ENCODE measurements at places on chromosomes 7 and 10.
A peak's percentile ranks its signal among the peaks of the same experiment; 100 is the strongest.

- no peak for DNase-seq
Observed at GRCh38 chr10:91206837-91207474, 13.5 kb upstream of the PCGF5 start.

GRCh38 chr10:124649214-124649613 lies 95.0 kb downstream of the FAM53B start:
- no peak for DNase-seq

DNA sequence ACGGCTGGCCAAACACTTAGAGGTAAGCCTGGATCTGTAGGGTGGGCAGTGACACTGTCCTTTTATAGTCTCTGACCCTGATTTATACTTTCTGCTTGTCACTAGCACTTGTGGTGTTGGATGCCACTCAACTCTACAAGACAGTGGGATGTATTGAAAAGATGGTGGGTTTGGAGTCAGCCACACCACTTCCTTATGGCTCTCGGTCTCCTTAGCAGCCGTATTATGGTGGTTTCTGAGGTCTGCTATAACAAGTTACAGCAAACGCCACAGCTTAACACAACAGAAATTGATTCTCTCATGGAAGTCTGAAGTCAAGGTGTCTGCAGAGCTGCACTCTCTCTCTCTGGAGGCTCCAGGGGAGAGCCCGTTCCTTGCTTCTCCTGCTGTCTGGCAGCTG lies 14.7 kb downstream of the ITIH2 start:
- no peak for DNase-seq

DNA sequence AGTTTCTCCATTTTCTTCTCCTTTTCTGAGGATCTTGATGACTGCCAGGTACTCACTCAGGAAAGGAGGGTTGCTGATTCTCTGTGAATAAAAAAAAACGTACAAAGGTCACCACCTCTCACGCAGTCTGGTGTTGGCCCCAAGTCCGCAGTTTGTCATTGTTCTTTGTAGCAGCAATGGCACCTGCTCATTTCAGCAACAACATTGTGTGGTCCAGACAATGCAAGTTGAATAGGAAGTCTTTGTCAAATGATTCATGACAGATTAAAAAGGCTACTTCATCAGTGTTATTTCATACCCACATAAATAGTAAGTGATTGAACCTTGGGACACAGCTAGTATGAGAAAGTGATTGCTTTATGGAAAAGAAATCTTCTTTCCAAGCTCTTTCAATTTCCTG lies 653.5 kb upstream of the MGMT start:
- no peak for DNase-seq

DNA sequence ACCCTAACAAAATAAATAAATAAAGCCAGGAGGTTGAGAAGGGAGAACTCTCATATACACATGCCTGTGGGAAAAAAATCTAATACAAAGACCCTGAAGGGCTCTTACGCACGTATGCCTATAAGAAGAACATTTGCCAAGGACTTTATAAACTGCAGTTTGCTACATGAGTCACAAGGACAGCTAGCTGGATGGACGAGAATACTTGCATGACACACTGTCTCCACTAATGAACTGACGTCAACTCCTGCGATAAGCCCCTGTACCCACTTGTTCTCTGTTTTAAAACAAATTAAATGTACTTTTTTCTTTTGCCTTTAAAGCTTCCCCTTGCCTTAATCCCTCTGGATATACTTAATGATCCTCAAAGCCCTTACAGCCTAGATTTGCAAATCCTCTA lies 374.6 kb upstream of the GHITM start:
- DNase-seq, result peak; percentile 58

- no peak for DNase-seq
Observed at GRCh38 chr7:83614112-83614511, 34.8 kb downstream of the SEMA3E start.

GRCh38 chr10:35409094-35409582 lies 72.8 kb downstream of the CCNY start:
- DNase-seq, result no peak

- no peak for DNase-seq
Observed at GRCh38 chr10:100656454-100656853, 88.9 kb upstream of the PAX2 start.

- no peak for DNase-seq
Observed at GRCh38 chr10:78175444-78176015, 141.9 kb downstream of the RPS24 start.

DNA sequence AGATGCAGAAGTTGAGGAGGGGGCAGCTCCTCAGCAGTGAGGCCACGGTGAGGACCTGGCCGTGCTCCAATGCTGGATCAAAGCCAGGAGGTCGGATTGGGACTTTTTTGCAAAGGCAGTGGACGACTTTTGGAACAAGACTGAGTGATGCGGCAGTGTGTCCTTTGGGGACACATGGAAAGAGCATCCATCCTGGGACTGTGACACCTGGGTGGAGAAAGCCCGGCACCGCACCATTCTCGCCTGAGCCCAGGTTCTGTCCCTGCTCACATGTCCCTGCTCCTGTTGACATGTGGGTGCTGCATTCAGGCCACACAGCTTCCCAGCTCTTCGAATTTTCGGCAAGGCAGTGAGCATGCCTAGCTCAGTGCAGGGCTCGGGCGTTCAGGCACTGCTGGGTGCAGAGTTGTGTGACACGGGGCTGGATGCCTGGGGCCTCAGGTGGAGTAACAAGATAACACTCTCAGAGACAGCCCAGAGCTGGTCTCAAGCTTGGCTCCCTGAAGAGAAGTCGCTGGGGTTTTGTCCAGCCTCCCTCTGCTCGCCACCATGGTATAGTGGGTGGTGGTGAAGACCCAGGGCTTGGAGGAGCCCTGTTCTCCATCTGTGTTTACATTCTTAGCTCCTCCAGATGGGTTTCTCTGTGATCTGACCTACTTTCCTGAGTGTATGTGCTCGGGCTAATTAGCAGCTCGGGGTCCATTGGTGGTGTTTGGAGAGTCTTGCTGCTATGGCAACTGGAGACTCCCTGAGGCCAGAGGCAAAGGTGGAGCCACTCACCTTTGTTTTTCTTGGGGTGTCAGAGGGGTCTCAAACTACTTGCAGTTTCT lies 111.7 kb upstream of the BTBD16 start:
- DNase-seq, result no peak

GRCh38 chr10:67549390-67549789 lies 146.6 kb downstream of the CTNNA3 start:
- DNase-seq, result no peak

GRCh38 chr10:80195046-80195574 lies 10.2 kb downstream of the ANXA11 start:
- no peak for DNase-seq

DNA sequence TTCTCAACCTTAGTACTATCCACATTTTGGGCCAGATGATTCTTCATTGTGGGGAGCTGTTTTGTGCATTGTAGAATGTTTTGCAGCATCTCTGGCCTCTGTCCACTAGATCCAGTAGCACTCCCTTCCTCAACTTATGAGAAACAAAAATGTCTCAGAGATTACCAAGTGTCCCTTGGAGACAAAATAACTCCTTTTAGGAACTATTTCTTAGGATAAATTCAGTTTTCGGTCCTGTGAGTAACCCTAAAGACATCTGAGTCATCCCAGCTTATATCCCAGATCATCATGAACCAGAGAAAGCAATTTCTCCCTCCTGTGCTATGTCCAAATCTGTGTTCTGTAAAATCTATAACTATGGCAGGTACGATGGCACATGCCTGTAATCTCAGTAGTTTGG lies 266.6 kb upstream of the PHYHIPL start:
- no peak for DNase-seq

- DNase-seq, result no peak
Observed at GRCh38 chr10:129277084-129277483, 190.0 kb upstream of the MGMT start.

DNA sequence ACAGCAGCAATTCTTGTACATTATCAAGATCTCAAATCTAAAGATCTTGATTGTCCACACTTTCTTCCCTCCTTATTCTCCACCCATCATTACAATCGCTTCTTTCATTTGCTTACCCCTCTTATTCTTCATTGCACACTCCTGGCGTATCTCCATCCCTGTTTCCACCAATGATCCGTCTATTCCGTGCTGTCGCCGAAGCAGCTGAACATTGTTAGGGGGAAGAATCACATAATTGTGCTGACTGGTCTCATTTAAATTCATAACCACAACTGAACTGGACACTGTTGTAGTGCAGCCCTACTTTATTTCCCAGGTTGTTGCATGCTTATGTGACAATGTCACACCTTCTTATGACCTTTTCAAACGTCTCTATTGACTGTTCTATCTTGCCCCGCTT lies 18.9 kb upstream of the NRP1 start:
- DNase-seq, result no peak

GRCh38 chr10:79026806-79027146 lies 42.0 kb upstream of the ZMIZ1 start:
- DNase-seq, result no peak

- DNase-seq, result peak; percentile 38
Observed at GRCh38 chr10:132872658-132873057, 69.7 kb downstream of the CFAP46 start.

DNA sequence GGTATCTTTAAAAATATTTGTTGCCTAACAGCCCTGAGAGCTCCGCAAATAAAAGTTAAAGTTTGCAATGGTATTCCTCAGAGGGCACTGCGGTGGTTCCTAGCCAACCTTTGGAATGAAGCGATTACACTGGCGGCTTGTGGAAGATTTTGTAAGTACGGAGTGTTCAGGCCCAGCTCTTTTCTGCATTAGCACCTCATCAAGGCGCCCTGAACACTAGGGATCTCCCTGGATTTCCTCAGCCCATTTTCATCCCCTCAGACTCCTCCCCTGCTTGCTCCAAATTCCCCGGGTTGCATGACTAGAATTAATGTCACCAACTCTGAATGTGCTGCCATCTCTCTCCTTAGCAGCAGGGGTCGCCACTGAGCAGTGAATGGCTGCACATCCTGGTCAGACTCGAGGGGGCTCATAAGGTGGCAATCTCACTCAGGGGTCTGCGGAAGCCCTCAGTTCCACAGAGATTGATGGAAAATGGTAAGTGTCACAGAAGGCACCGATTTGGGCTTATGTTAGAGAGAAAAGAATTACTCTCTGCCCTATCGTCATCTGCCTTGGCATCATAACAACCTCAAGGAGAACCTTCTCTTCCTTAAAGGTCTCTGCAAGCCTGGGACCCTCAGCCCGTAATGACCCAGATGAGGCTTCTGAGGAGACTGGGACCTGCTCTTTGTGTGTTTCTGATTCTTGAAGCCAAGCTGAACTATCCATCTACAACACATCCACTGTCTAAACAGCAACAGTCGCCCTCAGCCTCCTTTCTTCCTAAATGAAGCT lies 262.8 kb upstream of the AOAH start:
- peak; percentile 80 for DNase-seq

GRCh38 chr10:102951316-102951715 lies 33.2 kb downstream of the CNNM2 start:
- no peak for DNase-seq

DNA sequence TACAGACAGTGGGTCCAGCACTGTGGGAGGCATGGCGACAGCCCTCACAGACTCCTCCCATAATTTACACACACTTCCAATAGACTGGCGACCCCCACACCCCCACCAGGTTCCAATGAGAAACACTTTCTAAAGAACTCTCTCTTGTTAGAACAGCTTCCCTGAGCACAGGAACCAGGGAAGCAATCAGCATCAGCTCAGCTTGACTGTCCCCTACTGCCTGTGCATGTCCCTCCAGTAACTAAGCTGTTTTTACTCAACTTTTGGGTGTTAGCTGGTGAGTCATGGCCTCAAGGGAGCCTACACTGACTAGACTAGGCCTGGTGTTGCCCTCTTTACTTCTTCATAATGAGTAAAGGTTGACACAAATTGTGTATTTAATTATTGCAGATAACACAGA lies 32.6 kb upstream of the HERPUD2 start:
- DNase-seq, result no peak

- DNase-seq, result no peak
Observed at GRCh38 chr10:14911801-14912200, 33.1 kb downstream of the SUV39H2 start.

All from islet precursor cell (in vitro differentiated cells).